Muscle of leg (tissue), 16 donors: ENCODE measurements at places on chromosomes 12 and 14.

DNA sequence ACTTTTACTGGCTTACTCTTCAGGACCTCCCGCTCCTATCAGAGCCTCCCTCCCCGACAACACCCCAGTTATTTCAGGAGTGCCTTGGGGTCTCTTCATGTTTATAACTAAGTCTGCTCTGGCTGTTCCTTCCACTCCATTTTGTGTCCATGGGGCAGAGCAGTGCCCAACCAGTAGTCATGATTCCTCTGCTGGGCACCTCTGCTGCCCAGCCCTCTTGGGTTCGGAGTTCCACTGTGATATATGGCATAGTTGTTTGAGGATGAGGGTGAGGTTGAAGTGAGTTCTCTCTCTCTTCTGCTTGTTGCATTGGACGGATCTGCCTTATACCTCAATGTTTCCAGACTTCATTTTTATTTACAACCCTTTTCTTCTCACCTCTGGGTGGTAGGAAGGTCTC, 17.4 kb downstream of the NR1H4 start:
- no peaks in the 10 kb centered on the region for H3K27me3 ChIP-seq
- no peaks in the 10 kb centered on the region for H3K36me3 ChIP-seq
- DNase-seq = no peak
- no peak overlapping the region for H3K4me3 ChIP-seq
- no peak overlapping the region for H3K27ac ChIP-seq
- no peaks in the 10 kb centered on the region for H3K4me1 ChIP-seq

DNA sequence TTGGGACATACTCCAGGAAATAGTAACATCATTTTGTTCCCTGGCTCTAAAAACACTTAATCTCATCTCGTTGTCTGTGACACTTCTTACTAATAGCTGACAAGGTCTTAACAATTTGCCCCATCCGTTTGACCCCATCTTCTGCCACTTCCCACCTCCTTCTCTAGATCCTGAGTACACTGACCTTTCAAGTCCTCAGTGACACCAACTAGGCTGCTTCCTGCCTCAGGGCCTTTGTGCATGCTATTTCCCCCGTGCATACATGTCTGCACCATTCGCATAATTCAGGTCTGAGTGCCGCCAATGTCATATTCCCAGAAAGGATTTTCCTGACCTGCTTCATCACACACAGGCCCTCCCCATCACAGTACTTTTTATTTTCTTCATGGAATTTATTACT, 70.6 kb upstream of the CCND2 start:
- H3K4me1 ChIP-seq = no peaks in the 10 kb centered on the region
- no peaks in the 10 kb centered on the region for H3K36me3 ChIP-seq
- DNase-seq = peak; percentile 9
- H3K4me3 ChIP-seq = no peak overlapping the region
- peaks cover 12% of the 10 kb centered on the region for H3K27me3 ChIP-seq

GRCh38 chr14:99146616-99147365, 125.2 kb downstream of the BCL11B start:
- H3K36me3 ChIP-seq = no peaks in the 10 kb centered on the region
- no peaks in the 10 kb centered on the region for H3K4me1 ChIP-seq
- peaks cover 18% of the 10 kb centered on the region for H3K27me3 ChIP-seq

DNA sequence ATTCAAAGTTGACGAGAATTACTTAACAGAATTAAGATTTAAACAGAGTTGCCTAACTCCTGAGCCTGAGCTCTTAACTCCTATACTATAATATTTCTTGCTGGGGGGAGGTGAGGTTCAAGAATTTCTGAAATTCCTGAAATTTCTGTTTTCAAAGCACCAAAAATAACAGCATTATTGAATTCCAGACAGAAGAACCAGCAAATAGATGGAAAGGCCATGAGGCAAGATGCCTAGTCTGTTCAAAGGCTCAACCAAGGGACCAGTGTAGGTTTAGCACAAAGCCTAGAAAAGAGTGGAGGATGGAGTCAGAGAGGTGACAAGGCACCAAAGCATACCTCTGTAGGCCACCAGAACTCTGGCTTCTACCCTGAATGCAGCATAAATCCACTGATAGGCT, 76.4 kb downstream of the PPP1R12A start:
- H3K4me1 ChIP-seq = no peaks in the 10 kb centered on the region
- peaks cover 3% of the 10 kb centered on the region for H3K36me3 ChIP-seq
- no peak overlapping the region for H3K4me3 ChIP-seq
- no peaks in the 10 kb centered on the region for H3K27me3 ChIP-seq
- DNase-seq = no peak

DNA sequence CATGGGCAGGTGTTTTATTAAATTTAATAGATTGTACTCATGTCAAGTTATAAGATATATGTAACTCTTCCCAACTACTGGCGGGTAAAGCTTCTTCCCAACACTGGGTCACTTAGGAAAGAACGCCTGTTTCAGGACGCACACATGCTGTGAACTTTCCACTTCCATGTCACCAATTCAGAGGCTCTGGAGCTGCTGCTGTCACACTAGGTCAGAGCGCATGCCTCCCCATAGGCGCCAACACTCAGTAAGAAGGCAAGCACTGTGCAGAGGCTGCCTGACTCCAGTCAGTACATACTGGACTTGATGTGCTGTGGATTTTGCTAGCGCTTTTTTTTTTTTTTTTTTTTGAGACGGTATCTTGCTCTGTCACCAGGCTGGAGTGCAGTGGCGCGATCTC, 17.2 kb downstream of the SLC15A4 start:
- DNase-seq = no peak
- H3K4me1 ChIP-seq = peaks cover 12% of the 10 kb centered on the region
- no peaks in the 10 kb centered on the region for H3K27me3 ChIP-seq
- H3K4me3 ChIP-seq = no peak overlapping the region
- peaks cover 31% of the 10 kb centered on the region for H3K36me3 ChIP-seq

- H3K27ac ChIP-seq = no peak overlapping the region
- no peak overlapping the region for H3K4me3 ChIP-seq
- H3K36me3 ChIP-seq = peaks cover 2% of the 10 kb centered on the region
- H3K4me1 ChIP-seq = no peaks in the 10 kb centered on the region
- no peaks in the 10 kb centered on the region for H3K27me3 ChIP-seq
These were observed 225.5 kb downstream of the CCDC91 start for GRCh38 chr12:28415755-28416154.

- no peak overlapping the region for H3K4me3 ChIP-seq
- no peak overlapping the region for H3K27ac ChIP-seq
- peaks cover 14% of the 10 kb centered on the region for H3K4me1 ChIP-seq
- H3K36me3 ChIP-seq = no peaks in the 10 kb centered on the region
These were observed 190.6 kb downstream of the EMP1 start for GRCh38 chr12:13387101-13387500.

DNA sequence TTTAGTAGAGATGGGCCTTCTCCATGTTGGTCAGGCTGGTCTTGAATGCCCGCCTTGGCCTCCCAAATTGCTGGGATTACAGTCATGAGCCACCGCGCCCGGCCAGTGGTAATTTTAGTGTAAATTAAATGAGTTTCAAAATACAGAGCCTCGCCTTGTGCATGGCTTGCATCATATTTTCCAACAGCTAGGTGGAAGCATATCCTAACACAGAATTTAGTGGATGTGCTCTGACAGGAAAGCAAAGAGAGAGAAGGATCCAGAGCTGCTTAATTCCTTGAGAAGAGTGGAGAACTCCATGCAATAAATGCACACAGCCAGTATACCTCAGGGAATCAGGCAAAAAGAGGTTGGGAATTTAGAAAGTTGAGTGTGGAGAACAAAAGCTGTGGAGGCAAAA, 2.5 kb downstream of the OR6C2 start:
- H3K4me3 ChIP-seq = no peak overlapping the region
- H3K27ac ChIP-seq = no peak overlapping the region
- peak; percentile 1 for DNase-seq
- H3K27me3 ChIP-seq = no peaks in the 10 kb centered on the region
- H3K4me1 ChIP-seq = no peaks in the 10 kb centered on the region

DNA sequence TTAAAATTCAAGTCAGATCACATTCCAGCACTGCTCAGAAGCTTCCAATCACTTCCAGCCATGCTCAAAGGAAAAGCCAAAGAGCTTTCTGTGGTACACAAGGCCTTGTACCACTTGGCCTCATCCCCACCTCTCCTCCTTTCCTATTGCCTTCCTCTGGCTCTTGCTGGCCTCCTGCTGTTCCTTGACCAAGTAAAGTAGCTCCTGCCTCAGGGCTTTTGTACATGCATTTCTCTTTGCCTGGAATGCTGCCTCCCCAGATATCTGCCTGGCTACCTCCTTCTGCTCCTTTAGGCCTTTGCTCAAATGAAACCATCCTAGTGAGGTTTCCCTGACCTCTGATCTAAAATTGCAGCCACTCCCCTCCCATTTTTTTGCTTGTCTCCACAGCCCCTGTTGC, 51.2 kb upstream of the TCL1B start:
- no peak overlapping the region for H3K27ac ChIP-seq
- no peaks in the 10 kb centered on the region for H3K36me3 ChIP-seq
- peaks cover 3% of the 10 kb centered on the region for H3K27me3 ChIP-seq
- no peaks in the 10 kb centered on the region for H3K4me1 ChIP-seq
- no peak for DNase-seq

DNA sequence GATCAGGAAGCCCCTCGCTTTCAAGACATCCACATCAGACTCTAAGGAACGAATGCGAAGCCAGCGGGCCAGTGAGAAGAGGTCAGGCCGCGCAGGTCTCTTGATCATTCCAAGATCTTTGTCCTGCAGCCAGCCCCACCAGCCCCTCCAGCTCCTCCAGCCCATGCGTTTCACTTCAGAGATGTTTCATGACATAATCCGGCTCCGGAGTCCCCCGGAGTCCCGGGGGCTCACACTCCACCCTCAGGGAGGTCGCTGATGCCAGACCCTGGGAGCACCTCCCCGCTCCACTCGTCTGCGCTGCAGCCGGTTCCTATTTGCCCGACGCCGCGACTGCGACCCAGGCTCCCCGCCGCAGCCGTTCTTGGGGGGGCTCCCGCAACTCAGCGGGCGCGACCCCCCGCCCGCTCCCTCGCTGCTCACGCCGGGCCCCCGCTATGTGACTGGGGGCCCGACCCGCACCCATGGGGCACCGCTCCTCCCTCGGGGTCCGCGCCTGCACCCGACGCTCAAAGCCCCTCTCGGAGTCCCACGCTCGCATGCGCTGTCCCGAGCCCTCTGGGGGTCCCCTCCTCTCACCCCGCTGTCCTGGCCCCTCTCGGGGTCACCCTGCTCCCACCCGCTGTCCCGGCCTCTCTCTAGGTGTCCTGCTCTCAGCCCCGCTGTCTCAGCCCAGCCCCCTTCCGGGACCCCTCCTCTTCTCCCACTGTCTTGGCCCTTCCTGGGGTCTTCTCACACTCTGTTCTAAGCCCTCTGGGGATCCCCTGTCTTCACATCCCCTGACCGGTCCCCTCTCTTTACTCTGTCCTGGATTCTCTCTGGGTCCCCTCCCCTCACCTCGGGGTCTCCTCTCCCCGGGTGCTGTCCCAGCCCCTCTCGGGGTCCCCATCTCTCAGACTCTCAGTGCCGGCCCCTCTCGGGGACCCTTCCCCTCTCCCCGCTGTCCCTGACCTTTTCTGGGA, 1.1 kb downstream of the TAOK3 start:
- H3K27me3 ChIP-seq = peaks cover 16% of the 10 kb centered on the region
- no peak overlapping the region for H3K27ac ChIP-seq
- peak; percentile 30 for DNase-seq

GRCh38 chr12:3931206-3931605, 58.0 kb upstream of the PARP11 start:
- DNase-seq = no peak
- peak overlapping the region; percentile 22 for H3K27ac ChIP-seq
- H3K4me1 ChIP-seq = peaks cover 51% of the 10 kb centered on the region
- no peaks in the 10 kb centered on the region for H3K27me3 ChIP-seq

DNA sequence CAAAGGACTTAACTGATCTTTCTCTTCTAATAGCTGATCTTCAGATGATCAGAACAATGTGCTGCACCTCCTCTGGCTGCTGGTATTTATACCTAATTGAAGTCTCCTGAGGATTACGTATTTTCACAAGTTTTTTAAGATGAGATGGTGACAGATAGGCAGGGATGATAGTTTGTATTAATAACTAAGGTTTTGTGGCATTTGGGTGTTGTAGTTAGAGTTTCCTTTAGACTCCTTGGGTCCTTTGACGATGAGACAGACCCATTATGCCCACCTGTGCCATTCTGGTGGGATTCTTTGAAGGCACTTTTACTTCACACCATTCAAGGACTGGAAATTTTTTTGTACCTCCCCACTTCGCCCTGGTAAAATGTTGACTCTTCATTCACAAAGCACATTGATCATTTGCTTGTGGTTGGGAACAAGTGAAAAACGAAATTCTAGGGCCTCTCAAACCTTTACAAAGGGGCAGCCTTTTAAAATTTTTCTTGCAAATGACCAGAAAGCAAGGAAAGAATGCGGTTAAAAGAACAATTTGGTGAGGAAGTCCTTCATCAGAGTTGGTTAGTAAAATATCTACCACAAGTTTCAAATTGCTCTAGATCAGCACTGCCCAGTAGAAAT, at the start of gene IFNG:
Gene IFNG, minus strand, starts transcription at position 60 of the 624 bp plus-strand sequence. CDS start 125 bp downstream, outside the sequence.
- H3K4me1 ChIP-seq = no peaks in the 10 kb centered on the region
- DNase-seq = no peak
- H3K27me3 ChIP-seq = no peaks in the 10 kb centered on the region

DNA sequence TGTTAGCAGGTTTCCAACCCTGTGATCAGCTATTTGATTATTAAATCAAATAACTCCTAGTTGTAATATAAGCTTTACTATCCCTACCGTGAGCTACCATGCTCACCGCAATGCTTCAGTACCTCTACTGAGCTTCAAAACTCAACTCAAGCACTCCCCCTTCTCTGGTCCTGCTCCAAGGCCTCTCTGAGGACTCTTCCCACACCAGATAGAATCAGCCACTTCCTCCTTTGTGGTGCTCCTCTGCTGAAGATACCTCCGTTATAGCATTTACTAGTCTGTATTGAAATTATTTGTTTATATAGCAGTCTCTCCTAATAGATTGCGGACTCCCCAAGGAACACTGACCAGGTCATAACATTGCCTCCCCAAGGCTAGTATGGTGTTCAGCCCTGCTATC, 17.5 kb downstream of the AREL1 start:
- DNase-seq = no peak
- no peaks in the 10 kb centered on the region for H3K27me3 ChIP-seq
- no peak overlapping the region for H3K4me3 ChIP-seq
- H3K4me1 ChIP-seq = no peaks in the 10 kb centered on the region
- H3K36me3 ChIP-seq = peaks cover 5% of the 10 kb centered on the region
- H3K27ac ChIP-seq = no peak overlapping the region

DNA sequence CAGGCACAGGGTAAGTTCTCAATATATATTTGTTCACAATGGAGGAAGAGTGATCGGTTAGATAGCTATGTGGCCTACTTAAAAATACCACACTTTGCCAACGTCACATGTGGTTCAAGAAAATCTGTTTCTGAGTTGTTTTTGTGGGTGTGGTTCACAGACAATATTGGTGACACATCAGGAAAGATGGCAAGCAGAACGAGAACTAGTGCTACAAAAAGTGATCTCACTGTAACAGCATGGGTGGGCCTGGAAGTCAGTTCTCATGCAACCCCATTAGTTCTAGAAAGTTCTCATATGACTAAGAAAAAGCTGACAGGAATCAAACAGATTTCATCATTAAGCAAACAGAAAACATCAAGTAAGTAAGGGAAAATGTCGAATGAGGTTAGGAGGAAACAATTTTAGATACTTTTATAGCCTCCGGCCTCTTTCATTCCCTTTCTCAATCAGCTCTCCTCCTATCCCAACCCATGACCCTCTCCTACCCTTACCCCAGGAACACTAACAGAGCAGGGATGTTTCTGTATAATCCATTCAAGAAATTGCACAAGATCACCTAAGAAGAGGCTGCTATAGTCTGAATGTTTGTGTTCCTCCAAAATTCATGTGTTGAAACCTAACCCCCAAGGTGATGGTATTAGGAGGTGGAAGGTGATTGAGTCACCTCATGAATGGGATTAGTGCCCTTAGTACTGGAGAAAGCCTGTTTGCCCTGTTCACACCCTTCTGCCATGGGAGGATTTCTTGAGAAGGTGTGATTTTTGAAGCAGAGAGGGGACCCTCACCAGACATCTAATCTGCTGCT, 15.5 kb upstream of the NTN4 start:
- H3K27me3 ChIP-seq = no peaks in the 10 kb centered on the region
- no peak overlapping the region for H3K4me3 ChIP-seq
- no peaks in the 10 kb centered on the region for H3K36me3 ChIP-seq
- H3K4me1 ChIP-seq = no peaks in the 10 kb centered on the region
- peak; percentile 35 for DNase-seq
